ENCODE measurements at places on chromosomes 6 and 20.

DNA sequence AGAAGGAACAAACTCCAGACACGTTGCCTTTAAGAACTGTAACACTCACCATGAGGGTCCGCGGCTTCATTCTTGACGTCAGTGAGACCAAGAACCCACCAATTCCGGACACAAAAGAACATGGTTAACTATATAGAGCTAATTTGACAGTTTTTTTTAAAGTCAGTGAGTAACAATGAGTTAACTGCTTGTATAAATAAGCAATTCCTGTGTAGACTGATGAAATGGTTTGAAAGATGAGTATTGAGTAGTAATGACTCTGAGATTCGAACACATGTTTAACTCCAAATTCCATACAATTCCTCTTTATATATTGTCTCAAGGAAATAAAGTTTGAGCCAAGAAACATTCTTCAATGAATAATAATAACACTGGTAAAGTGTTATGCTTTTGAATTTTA, 478.0 kb downstream of the MMUT start:
- no peak for DNase-seq

DNA sequence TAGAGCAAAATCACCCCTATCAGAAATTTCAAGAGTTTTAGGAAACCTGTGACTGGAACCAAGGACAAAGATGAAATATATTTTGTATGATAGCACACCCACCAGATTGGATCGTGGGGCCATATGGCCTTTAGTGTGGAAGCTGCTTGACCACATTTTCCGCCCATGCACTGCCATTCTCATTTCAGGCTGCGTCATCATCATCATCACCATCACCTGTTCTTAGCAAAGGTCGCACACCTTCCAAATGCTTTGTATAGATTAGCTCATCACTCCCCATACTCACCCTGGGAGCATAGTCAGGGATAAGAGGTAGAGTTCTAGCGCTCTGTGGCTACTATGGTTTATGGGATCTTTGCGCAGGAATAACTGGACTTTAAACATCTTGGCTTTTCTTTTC, 185.7 kb downstream of the MTHFD1L start:
- DNase-seq, result no peak

- no peak for DNase-seq
These were observed 322.4 kb downstream of the TFAP2B start for GRCh38 chr6:51141080-51141479.

GRCh38 chr20:24779131-24779530, 169.9 kb upstream of the CST7 start:
- DNase-seq, result no peak

Data from SHP77 treated with DMSO at 0.1 percent for 48 hours (cell line).